ENCODE measurements at places on chromosomes 2 and 18. TPM values are rescaled to one million over a fixed set of nuclear protein-coding genes. Genes with fewer than 3 reads are reported as not detected.

Gene INPP1
- 24.1 TPM for total RNA-seq

GRCh38 chr2:1935476-1935875 lies 191.2 kb upstream of the PXDN start:
- DNase-seq, result no peak

Gene KCNG3
- 0.27 TPM for total RNA-seq

DNA sequence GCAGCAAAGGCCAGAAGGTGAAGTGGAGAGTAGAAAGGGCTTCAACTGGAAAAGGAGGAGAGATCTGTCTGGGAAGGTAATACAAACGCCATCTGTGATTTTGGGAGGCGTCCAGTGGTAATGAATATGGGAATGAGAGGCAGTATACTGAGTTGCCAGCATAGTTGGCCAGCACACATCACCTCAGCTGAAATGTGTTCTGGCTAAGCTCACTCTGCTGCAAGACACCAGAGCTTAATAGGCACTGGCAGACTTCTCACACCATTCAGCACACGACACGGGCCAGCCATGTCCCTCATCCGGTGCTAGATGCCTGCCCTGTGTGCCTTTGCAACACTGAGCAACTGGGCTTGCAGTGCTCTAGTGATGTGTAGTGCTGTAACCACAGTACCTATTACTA lies 277.1 kb downstream of the PIEZO2 start:
- DNase-seq, result no peak

Gene ZAP70
- total RNA-seq, result 164 TPM

DNA sequence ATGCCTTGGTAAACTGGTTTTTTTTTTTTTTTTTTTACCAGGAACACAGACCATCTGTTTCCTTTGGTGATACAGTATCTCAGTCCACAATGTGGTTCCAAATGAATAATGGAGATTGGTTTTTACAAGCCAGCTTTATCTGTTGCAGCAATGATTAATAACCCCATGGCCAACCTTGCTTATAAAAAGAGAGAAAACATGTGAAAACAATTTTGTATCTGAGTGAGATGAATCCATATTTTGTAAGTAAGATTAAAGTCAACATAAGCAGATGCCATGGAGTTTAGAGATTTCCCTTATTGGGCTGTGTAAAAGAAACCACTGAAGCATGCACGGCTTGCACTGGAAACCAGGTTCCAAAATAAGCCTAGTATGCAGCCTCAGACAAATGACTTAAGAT lies 108.6 kb upstream of the CNTNAP5 start:
- no peak for DNase-seq

DNA sequence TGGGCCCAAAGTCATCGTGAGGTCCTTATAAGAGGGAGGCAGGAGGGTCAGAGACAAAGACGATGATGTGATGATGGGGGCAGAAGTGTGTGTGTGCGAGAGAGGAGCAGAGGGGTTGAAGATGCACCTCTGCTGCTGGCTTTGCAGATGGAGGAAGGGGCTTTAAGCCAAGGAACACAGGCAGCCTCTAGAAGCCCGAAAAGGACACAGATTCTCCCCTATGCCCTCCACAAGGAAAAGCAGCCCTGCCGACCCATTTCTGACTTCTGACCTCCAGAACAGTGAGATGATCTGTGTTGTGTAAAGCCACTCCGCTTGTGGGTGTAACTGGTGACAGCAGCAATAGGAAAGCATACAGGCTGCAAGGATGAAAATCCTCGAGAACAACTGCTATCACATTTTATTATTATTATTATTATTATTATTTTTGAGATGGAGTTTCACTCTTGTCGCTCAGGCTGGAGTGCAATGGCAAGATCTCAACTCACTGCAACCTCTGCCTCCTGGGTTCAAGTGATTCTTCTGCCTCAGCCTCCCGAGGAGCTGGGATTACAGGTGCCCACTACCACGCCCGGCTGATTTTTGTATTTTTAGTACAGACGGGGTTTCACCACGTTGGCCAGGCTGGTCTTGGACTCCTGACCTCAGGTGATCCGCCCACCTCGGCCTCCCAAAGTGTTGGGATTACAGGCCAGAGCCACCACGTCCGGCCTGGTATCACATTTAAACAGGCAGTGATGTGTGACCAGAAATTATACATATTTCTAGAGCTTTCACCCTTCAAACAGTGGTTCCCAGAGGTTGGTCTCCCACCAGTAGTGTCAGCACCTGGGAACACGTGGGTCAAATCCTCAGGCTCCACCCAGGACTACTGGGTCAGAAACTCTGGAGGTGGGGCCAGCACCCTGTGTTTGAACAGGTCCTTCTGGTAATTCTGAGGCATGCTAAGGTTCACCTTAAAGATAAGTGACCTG lies 170.5 kb downstream of the TGIF1 start:
- no peak for DNase-seq

GRCh38 chr2:6999211-6999877 lies 82.1 kb downstream of the RNF144A start:
- no peak for DNase-seq

- no peak for DNase-seq
Observed at GRCh38 chr2:69777786-69778105, 35.8 kb downstream of the ANXA4 start.

- no peak for DNase-seq
Observed at GRCh38 chr2:42800981-42801380, 8.6 kb upstream of the HAAO start.

Gene SCN9A
- 0.10 TPM for total RNA-seq

DNA sequence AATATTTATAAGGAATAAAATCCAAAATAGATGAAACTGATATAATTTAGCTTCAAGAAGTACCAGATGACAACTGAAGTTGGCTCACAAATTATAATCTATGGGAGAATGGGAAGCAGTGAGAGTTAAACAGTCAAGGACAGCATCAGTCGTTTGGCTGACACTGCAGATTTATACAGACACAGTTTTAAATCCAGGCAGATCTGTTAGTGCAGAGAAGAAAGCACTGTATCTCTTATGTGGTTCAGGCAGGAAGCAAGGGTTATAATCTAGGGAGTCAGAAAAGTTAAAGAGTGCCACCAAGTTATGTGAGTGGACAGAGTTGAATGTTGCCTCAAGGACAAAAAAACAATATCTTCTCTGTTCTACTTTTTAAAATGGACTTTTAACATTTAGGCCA lies 880.2 kb downstream of the TSN start:
- no peak for DNase-seq

- DNase-seq, result peak; percentile 55
Observed at GRCh38 chr2:96530474-96531357, 5.8 kb upstream of the ARID5A start.

GRCh38 chr2:167793725-167794124 lies 453.7 kb downstream of the STK39 start:
- no peak for DNase-seq

Gene MAP3K19
- total RNA-seq, result not detected

DNA sequence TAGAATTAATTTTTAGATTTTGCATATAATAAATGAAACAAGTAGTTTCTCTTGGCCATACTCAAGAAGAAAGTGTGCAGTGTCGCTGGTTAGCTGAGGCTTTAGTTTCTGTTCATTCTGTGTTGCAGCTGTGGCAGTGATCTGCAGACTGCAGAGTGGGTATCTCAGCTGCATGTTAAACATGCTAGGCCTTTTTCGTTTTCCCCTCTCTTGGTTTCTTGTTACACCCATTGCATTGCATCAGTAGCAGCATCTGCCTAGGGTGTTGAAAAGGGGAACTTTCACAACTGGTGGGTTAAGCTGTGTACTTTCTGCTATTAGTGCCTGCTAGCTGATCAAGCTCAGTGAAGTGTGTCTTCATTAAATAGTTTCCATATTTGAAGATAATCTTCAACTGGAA lies 51.3 kb downstream of the ACSL3 start:
- no peak for DNase-seq

- DNase-seq, result no peak
Observed at GRCh38 chr2:219125225-219125885, 35.3 kb downstream of the NHEJ1 start.

DNA sequence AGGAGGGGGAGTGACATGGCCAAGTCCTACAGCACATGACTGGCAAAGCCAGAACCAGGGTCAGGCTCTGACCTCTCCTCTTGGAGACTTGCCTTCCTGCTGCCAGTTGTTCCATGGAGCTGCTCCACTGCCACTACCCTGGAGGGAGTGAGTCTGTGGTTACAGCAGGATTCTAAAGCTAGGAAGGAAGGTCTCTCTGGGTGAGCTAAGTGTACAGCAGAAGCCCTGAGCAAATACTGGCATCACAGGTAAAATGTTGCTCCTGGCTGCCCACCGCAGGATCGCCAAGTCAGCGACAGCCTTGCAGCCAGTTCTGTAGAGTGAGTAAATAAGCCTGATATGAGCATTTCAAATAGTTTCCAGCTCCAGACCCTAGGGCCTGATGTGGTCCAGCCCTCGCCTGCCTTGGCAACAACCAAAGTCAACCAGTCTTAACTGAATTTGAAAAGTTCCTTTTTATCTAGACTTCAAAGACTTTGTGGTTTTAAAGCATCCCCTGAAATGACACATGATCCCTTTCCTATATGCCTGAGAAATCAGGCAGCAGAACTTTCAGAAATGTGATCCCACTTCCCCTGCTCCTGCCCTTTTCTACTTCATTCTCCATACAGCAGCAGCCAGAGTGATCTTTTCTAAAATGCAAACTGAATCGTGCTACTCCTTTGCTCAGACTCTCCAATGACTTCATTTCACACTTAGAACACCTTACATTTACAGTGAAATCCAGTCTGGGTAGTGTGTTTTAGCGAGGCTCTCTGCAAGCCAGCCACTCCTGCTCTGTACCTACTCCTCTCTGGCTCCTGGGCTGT lies 114.3 kb downstream of the MGAT5 start:
- DNase-seq, result no peak

GRCh38 chr2:231960810-231961348 lies 634 bp upstream of the DIS3L2 start:
- DNase-seq, result peak; percentile 54

Gene NPPC
- total RNA-seq, result not detected

DNA sequence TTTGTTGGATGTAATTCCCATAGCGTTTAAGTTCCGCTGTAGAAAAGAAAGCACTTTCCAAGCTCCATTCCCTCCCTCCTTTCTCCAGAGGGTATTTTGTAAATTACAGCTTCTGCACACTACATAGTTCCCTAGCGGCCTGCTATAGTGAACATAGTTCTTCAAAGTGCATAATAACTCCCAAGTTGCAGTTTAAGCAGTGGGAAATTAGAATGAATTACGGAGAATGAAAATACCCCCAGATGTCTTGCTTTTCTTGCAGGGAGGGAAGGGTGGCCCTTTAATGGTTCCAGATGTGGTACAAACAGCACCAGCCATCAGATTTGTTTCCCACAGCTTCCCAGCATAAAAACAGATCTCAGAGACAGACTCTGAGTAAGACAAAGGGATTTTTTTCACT lies 893.9 kb downstream of the SUCLG1 start:
- DNase-seq, result no peak

GRCh38 chr2:128329607-128330006 lies 10.9 kb upstream of the HS6ST1 start:
- DNase-seq, result no peak

- DNase-seq, result no peak
Observed at GRCh38 chr2:68564426-68564825, 79.0 kb upstream of the PROKR1 start.

DNA sequence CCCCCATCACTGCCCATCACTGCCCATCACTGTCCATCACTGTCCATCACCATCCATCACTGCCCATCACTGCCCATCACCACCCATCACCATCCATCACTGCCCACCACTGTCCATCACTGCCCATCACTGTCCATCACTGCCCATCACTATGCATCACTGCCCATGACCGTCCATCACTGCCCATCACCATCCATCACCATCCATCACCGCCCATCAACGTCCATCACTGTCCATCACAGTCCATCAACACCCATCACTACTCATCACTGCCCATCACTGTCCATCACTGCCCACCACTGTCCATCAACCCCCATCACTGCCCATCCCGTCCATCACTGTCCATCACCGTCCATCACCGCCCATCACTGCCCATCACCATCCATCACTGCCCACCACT lies 57.8 kb upstream of the OTOS start:
- no peak for DNase-seq

- DNase-seq, result no peak
Observed at GRCh38 chr2:116094196-116094595, 1651.8 kb downstream of the DPP10 start.

DNA sequence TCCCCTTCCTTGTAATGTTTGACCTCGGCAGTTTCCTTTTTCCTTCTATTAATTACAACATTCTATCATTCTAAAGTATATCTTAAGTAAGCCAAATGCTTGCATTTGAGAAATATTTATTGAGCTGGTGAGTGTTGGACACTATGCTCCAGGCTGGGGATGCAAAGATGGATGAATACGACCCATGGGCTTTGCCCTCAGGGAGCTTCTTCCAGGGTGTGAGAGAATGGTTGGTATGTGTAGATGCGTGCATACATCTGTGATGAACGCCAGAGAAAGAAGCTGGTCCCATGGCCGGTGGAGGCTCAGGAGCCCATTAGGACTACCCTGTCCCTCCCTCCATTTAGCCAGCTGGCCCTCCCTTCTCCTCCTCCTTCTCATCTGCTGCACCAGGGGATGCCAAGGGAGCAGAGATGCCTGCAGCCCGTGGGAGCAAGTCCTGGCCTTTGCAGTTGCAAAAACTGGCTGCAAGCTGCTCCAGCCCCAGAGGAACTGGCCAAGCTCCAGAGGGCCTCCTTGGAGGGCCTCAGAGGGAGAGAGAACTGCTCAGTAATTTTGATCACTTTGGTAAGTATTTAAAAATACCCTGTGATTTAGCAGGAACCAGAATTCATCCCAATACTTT lies 65.7 kb upstream of the FOSL2 start:
- no peak for DNase-seq

GRCh38 chr2:14634489-14635390 lies 2.2 kb downstream of the LRATD1 start:
- DNase-seq, result peak; percentile 10

Gene MDH1B
- total RNA-seq, result 0.36 TPM

- no peak for DNase-seq
Observed at GRCh38 chr2:152563764-152564163, 153.5 kb downstream of the PRPF40A start.

GRCh38 chr2:102368461-102369109 lies 13.0 kb downstream of the IL18R1 start:
- DNase-seq, result no peak

DNA sequence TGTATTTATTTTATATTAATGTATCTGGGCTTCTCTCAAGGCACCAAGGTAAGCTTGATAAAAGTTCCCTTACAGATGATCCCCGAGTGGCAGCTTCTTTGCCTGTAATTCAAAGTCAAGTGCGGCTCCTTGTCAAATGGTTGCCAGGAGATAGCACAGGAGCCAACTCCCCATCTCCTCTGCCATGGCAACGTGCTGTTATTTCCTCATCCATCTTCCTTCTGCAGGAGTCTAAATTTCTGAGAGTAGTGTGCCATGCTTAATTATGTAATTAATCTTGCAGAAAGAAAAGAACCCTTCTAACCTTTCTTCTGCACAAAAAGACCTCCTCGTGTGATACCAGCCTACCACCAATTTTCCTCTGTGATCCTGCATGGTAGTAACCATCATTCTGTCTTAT lies 46.2 kb upstream of the ACMSD start:
- no peak for DNase-seq

Gene C1GALT1C1L
- total RNA-seq, result not detected

GRCh38 chr2:227406177-227407031 lies 18.7 kb upstream of the SCYGR1 start:
- DNase-seq, result no peak

- DNase-seq, result no peak
Observed at GRCh38 chr2:237223201-237223861, 137.6 kb downstream of the COPS8 start.

Gene ITPRIPL1
- total RNA-seq, result 15.5 TPM

Gene CHRND
- not detected for total RNA-seq

Gene GNAL
- total RNA-seq, result 0.53 TPM

Gene MC4R
- total RNA-seq, result not detected

Data from activated naive CD4-positive, alpha-beta T cell treated with anti-CD3 and anti-CD28 coated beads, Interleukin-2, amount 50 U/mL, for 72 hours (primary cell).